ENCODE measurements at places on chromosomes 2 and 18.
A peak's percentile ranks its signal among the peaks of the same experiment; 100 is the strongest.

- no peak for DNase-seq
Measured at GRCh38 chr2:42663828-42664227, 95.4 kb downstream of the MTA3 start.

DNA sequence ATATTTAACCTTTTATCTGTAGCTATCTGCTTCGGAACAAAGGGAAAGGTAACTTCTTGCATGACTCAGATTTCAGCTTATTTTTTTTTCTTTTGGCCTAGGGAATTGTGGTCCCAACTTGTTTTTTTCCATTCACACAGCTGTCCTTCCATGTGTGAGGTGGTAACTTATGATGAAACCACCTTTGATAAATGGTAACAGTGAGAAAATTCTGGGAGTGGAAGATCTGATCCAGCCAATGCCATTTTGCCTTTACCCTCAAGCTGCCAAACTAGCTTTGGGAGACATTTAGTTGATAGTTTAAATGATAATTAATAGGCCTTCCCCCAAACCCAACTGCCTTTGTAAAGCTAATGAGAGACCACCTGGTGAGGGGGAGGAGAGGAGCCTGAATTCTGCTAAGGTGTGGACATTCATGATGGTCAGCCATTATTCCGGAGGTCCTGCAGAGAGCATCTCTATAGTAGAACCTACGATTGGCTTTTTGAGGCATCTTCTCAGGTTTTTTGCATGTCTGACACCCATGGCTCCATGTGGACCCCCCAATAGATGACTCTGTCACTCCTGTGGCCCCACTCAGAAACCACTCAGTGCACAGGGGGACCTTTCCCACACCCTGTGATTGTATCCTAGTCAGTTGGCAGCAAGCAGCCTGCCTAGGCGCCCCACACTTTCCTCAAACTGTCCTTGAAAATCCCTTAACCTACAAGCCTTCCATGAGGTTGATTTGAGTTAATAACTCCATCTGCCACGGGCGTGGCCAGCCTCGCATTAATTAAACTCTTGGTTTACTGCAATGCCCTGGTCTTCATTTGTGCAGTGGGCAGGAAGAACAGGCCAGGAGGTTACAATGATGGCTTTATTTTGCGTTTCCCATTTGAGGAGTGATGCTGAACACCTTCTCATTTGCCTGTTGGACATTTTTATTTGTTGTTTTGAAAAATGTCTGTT, 263.5 kb upstream of the PXDN start:
- no peak for DNase-seq

DNA sequence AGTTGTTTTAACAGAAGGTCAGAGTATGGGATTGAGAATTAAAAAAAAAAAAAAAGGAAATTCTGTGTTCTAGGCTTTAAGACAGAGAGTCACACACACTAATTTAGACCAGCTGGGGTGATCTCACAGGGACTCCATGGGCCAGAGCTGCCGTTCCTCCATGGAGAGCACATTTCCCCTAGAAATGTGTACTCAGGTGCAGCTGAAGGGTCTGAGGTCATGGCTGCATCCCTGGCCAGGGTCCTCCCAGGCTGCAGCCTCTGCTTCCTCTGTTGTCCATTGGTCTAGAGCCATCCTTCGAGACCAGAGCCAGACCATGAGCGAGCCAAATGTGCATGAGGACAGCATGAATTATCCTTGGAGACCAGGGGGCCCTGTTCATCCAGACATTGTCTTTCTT, 190.1 kb upstream of the TNP1 start:
- DNase-seq = no peak

GRCh38 chr2:168350380-168350779, 103.0 kb upstream of the STK39 start:
- DNase-seq = no peak

- DNase-seq = no peak
Measured at GRCh38 chr2:164620873-164621763, at the start of gene GRB14. TSS of gene GRB14 (minus strand) at chr2:164621482. CDS start at chr2:164621309, 173 bp downstream.

DNA sequence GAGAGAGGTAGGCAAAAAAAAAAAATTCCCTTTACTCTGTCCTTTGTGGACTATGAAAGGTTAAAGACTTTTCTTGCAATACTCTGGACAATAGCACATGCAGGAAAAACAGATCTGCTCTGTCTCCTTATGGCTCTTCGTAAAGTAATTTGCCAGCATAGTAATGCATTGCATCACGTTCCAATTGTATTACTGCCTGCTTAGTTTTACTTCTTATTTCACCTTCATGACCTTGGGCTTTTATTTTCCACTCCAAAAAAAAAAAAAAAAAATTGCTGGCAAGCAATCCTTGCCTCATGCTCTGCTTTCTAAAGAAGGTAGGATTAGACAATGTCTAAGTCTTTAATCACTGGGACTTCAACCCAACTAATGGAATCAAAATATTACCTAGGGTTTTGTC, 1802.7 kb downstream of the SUCLG1 start:
- DNase-seq = no peak

DNA sequence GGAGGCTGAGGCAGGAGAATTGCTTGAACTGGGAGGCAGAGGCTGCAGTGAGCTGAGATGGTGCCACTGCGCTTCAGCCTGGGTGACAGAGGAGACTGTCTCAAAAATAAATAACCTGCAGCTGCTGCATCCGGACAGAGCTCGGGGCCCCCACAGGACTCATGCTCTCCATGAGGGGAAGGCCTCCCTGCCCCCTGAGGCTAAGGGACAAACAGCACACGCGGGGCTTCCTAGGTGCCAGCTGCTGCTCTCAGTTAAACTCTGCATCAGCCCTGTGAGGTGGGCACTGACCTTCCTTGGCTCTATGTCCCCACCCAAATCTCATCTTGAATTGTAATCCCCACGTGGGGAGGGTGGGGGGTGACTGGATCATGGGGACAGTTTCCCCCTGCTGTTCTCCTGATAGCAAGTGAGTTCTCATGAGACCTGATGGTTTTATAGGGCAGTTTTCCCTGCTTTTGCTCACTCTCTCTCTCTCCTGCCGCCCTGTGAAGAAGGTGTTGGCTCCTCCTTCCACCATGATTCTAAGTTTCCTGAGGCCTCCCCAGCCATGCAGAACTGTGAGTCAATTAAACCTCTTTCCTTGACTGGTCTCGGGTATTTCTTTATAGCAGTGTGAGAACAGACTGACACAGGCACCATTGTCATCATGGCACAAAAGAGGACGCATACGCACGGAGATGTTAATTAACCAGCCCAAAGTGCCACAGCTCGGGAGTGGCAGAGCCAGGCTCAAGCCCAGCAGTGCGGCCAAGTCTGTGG, 49.9 kb upstream of the TAF1B start:
- DNase-seq = no peak

DNA sequence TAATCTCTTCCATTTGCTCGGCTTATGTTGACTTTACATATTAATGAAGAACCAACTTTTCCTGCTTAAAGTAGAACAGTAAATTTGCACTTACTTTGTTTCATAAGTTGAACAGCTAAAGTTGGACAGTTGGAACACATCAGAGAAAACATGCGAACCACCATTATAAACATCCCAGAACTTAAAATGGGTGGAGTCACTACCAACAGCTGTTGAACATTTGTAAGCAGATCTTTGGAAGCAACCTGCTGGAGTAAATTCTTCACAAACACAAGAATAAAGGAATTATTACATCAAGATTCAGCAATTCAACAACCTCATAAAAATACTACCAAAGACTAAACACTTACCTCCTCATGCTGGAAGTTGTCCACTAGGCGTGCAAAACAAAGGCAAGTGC, 96.4 kb upstream of the DNER start:
- DNase-seq = no peak

DNA sequence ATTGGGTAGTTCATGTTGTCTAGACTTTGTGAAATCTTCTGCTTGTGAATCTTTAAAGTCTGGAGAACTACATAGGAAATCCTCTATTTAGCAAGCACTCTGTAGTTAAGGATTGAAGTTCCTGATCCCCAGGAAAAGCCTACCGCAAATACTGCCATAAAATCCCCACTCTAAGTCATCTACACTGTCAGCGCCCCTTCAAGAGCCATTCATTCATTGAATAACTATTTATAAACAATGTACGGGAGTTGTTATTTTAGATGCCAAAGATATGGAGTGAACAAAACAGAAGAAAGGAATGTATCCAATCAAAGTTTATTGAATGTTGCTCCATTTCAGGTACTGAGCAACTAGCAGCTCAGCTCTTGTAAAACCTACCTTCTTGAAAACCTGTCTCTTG, 36.5 kb upstream of the SLC39A10 start:
- no peak for DNase-seq

GRCh38 chr2:137123226-137123625, 357.9 kb downstream of the THSD7B start:
- no peak for DNase-seq

DNA sequence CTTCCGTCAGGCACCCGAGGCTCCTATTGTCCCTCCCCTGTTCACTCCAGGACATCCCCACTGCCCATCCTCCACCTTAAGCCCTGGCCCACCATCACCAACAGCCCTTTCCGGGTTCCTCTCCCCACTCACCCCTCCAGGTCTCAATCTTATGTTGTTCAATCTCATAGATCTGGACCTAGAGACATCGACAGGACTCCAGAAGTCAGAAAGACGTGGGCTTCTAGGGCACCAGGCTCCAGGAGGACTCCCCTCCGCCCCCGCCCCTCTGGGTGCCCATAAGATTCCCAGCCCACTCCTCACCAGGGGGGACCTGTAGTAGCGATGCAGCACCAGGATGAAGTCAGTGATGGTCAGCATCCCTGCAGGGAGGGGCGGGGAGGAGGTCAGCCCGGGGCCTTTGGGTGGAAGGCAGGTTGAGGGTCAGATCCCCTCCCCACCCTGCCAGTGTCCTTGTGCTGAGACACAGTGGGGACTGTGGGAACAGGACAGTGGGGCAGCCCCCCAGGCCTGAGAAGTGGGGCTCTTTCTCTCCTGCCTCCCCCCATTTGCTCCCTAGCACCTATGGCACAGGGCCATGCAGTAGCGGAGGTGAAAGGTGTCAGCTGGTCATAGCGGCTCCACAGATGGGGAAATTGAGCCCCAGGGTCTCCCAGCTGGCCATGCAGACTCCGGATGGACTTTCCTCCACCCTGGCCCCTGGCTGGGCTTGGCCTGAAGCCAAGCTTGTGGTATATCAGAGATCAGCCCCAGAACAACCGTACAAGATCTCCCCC, 3.7 kb downstream of the PRKAG3 start:
- DNase-seq = no peak

GRCh38 chr18:49768051-49768391, 45.3 kb downstream of the ACAA2 start:
- DNase-seq = peak; percentile 10

- no peak for DNase-seq
Measured at GRCh38 chr2:16386431-16386830, 279.2 kb downstream of the CYRIA start.

DNA sequence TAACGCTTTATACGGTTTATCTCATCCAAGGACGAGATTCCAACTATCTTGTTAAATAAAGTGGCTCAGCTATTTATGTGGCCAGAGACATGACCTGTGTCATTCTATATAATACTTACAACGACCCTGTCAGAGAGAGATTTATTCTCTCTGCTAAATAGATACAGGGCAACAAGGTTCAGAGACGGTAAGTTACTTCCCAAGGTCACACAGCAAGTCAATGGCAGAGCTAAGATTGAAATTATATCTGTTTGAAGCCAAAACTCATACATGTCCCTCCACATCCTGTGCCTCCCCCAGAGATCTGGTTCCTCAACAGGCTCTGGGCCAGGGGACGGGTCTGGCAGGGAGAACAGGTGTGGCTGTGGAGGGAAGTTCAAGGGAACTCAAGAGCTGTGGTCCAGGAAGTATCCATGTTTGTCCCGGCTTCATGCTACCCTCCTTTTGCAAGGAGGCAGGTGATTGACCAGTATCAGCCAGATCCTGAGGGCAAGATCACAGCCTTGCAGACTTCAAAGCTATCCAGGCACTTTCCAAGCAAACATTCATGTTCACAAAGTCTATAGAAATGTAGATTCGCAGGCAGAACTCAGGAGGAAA, 99.8 kb downstream of the CAPN13 start:
- no peak for DNase-seq

DNA sequence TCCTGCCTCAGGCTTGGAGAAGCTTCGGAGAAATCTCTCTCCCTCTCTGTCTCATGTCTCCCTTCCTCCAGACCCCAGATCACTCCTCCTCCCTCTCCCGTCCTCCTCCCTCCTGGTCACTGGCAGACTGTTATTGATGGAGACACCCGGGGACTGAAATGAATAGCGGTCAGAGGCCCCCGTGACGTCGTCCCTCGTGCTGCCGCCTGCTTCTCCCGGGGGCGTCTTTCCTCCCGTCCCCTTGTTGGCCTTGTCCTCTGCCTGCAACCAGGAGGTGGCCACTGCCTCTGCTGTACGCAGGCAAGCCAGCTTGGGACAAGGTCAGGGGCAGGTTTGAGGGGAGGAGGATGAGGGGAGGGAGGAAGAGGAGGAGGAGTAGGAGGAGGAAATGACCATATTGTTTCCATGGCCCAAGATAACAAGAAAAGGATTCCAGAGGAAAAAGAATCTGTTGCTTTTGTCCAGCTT, 78.2 kb downstream of the CELF4 start:
- no peak for DNase-seq

- DNase-seq = no peak
Measured at GRCh38 chr2:120509213-120509815, 163.4 kb downstream of the INHBB start.

DNA sequence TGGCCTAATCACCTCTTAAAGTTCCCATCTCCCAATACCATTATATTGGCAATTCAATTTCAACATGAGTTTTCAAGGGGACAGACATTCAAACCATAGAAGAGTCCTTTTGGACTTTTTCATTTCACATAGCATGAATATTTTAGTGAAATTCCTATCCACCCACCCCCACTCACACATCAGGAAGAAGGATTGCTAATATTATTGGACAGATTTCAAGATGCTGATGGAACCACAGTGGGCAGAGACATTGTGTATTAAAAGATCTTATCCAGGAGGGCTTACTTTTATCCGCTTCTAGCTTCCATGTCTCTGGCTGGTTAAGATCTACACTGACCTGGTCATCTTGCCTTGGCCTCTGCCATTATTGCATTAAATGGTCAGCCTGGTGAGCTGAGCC, 297.4 kb upstream of the ACVR2A start:
- DNase-seq = no peak

DNA sequence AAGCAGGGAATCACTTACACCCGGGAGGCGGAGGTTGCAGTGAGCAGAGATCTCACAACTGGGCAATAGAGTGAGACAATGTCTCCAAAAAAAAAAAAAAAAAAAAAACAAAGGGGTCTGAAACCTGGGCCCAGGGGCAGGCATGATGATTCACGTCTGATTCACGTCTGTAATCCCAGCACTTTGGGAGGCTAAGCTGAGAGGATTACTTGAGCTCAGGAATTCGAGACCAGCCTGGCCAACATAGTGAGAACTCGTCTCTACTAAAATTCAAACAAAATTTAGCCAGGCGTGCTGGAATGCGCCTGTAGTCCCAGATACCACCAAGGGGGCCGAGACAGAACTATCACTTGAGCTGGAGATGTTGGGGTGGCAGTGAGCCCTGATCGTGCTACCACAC, 30.3 kb downstream of the TEX44 start:
- no peak for DNase-seq

DNA sequence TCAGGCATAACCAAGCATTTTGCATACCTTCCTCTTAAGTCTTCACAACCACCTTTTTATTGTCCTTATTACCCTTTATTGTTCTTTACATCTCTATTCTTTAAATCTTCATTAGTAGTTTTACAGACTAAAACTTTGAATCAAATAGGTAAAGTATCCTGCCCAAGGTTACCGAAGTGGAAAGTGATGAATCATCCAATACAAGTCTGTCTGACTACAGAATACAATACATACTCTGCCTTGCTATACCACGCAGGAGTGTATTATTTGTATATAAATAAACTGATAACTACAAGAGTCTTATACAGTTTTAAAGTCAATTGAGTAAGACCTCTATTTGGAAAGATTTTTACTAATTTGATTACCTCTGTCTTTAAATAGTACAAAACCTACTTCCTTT, 196.0 kb downstream of the ZEB2 start:
- DNase-seq = no peak

- no peak for DNase-seq
Measured at GRCh38 chr2:16438613-16439321, 226.9 kb downstream of the CYRIA start.
